Stimulated activated CD8-positive, alpha-beta memory T cell treated with anti-CD3 and anti-CD28 coated beads, Interleukin-4, amount 100 ng/mL, for 24 hours (primary cell): ENCODE measurements at places on chromosomes 2 and 18.

DNA sequence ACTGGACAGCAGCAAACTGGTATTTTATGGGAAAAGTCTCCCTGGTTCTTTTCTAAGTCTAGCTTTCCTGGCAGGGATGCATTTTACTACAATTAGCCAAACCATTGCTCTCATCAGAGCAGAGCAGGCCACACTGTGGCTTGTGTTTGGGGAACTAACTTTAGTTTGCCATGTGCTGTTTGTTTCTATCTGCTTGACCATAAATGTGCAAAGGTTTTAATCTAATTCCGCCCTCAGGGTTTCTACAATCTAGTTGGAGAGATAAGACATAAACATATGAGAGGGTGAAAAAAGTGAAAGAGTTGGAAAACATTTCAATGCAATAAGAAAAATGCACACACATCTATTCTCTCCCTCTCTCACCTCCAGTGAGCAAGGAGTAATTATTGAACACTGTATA, 86.9 kb upstream of the MAPK4 start:
- no peak for DNase-seq

- no peak for DNase-seq
These were observed 57.3 kb upstream of the SULT1C3 start for GRCh38 chr2:108182489-108182888.

GRCh38 chr2:124145982-124146381, 120.9 kb downstream of the CNTNAP5 start:
- no peak for DNase-seq

GRCh38 chr2:23939987-23940717, at the start of gene UBXN2A:
Gene UBXN2A, plus strand, starts transcription at chr2:23940463. Its CDS starts 17,852 bp downstream, at chr2:23958315.
- peak; percentile 60 for DNase-seq

GRCh38 chr2:205563646-205564045, 118.7 kb upstream of the NRP2 start:
- DNase-seq, result no peak

DNA sequence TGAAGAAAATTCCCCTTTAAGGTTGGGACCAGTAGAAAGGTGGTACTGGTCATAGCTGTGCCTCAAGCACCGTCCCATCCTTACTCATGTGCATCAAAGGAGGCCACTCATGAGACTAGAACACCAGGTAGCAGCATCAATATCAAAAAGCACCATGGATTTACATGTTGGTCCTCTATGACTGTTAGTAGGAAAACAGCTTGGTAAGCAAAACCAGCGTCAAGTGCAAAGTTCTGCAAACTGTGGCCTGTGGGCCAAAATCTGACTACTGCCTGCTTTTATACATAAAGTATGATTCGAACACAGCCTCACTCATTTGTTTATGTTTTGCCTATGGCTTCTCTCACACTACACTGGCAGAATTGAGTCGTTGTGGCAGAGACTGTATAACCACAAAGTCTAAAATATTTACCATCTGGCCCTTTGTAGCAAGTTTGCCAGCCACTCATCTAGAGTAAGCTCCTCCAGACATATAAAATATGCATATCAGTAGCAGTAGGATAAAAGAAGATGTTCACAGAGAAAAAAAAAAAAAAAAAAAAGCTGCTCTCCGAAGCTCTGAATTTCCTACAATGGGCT, 119.7 kb upstream of the CTNNA2 start:
- DNase-seq, result no peak

DNA sequence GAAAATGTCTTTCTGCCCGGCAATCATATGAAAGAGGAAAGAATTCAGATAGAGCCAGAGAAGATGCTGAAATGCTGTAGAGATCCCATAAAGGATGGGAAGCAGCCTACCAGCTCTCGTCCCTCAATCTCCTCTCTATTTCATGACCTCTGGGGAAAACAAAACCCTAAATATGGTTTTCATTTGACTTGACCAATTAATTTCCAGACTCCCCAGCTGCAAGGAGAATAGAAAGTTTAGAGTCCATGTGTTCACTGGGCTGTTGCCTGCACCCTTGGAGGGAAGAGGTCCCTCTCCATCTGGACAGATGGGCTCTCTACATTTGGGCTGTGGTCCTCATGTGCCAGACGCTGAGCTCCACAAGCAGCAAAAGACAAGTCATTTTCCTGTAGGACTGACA, 40.6 kb downstream of the CAPN13 start:
- no peak for DNase-seq

- DNase-seq, result no peak
These were observed 57.3 kb upstream of the LRPPRC start for GRCh38 chr2:44053052-44053451.

GRCh38 chr18:23412351-23412964, 40.6 kb upstream of the RIOK3 start:
- DNase-seq, result no peak

DNA sequence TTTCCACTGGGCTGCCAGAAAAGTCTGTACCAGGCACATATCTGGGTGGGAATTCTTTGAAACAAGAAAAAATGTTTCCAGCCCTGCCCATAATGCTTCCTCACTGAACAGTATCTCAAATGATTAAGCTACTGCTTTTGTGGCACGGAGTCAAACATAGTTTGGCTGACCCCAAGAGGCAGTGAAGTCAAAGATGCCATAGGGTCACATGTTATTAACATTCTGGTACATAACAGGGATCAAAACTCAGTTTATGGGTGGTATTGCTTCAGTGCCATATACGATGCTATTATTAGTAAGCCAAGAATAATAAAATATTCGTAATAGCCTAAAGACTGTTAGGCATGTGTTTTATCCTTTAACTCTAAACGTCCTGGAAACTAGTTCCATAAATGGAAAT, 112.4 kb downstream of the FEZ2 start:
- no peak for DNase-seq

DNA sequence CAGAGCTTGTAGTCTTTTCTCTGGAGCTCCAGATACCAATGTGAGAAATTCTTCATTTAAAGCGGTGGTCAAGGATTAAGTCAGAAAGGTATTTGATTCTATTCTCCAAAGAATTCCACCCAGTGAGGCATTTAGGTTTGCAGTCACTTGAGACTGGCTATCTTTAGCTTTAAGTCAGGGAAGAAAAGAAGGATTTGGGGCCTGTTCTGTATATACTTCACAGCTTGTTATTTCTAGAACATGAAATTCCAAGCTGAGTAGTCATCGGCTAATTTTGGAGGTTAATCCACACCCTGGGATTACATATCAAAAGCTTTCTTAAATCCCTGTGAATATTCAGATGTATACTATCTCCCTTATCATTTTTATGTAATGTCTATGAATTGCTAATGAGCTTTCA, 39.4 kb downstream of the MYOM1 start:
- no peak for DNase-seq

GRCh38 chr2:45860136-45861121, 209.0 kb downstream of the PRKCE start:
- no peak for DNase-seq

GRCh38 chr18:70234667-70235459, 29.4 kb upstream of the RTTN start:
- no peak for DNase-seq

- DNase-seq, result no peak
These were observed 279.5 kb upstream of the PKDCC start for GRCh38 chr2:41768310-41768709.

GRCh38 chr2:75570948-75571729, 10.4 kb upstream of the EVA1A start:
- no peak for DNase-seq

DNA sequence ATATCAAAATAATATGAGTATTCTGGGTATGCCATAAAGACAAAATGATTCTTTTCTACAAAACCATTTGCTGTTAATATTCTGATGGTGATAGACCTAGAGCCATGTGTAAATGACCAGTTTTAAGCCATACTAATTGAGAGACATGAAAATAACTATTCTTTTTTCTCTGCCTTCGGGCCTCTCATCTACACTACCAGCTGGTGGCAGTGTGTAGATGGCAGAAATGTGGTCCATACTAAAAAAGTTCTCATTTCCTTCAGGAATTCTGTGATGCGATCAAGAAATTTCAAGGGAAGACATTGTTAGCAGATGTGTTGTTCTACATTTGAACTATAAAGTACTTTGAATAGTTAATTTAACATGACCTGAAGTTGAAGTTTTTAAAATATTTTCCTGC, 485.2 kb downstream of the TRIB2 start:
- DNase-seq, result no peak

- DNase-seq, result no peak
These were observed 72.8 kb downstream of the PLEKHA3 start for GRCh38 chr2:178553047-178553446.

DNA sequence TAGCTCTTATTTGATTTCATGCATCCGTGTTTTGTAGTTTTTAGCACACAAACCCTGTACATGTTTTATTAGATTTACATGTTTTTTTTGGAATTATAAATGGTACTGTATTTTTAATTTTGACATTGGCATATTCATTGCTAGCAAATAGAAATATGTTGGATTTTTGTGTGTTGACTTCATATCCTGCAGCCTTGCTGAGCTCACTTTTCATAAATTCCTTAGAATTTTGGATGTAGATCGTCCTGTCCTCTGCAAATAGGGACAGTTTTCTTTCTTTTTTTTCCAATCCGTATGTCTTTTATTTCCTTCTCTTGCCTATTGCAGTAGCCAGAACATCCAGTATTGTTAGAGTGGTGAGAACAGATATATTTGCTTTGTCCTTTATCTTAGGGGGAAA, 46.7 kb upstream of the GPR17 start:
- DNase-seq, result no peak

GRCh38 chr2:188238386-188238785, 53.3 kb upstream of the GULP1 start:
- no peak for DNase-seq

GRCh38 chr18:47113796-47114540, 36.3 kb downstream of the HDHD2 start:
- DNase-seq, result no peak

DNA sequence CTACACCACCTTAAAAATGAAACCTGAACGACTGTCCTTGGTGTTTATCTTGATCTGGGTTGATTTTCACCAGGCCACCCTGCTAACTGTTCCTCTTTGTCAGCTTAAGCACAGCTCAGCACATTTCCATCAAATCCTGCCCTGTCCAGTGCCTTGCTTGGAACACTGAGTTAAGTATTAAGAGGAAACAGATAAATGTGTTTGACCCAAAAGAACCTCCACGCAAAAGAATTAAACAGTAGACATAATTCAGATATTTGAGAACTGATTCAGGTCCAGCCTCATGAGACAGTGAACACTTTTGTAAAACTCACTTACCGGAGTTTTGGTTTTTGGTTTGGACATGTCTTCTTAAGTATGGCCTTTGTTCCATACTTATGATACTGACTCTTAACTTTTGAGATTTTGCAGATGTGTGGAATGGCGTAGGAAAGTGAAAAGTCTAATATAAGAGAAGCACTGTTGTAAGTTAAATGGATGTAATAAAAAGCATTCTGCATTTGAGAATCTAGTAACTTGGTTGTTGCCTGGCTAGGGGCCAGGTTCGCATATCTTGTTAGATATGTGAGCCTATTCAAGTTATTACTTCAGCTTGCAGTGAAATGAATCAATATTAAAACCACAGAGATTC, 88.9 kb upstream of the SERPINE2 start:
- no peak for DNase-seq

DNA sequence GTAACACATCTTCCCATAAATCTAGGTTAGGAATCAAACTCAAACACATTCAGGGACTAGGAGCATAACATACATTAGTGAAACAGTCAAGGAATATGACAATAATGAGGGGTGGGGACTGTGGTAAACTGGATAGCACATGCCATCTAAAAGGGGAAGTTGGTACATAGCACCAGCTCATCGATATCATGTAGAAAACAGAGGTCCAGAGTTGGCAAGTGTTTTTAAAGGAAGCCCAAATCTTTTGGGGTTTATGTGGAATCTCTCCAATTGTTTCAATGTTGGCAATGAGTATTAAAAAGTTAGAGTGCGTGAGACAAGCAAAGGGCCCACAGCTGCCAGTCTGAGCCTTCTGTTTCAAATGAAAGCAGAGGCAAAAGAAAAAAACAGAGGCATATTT, 24.4 kb downstream of the KLF7 start:
- no peak for DNase-seq

- no peak for DNase-seq
These were observed 12.2 kb upstream of the CAB39 start for GRCh38 chr2:230700447-230700846.

GRCh38 chr2:38552259-38552658, 50.5 kb downstream of the HNRNPLL start:
- DNase-seq, result no peak

- DNase-seq, result no peak
These were observed 9.7 kb downstream of the PDCD1 start for GRCh38 chr2:241848761-241849615.

DNA sequence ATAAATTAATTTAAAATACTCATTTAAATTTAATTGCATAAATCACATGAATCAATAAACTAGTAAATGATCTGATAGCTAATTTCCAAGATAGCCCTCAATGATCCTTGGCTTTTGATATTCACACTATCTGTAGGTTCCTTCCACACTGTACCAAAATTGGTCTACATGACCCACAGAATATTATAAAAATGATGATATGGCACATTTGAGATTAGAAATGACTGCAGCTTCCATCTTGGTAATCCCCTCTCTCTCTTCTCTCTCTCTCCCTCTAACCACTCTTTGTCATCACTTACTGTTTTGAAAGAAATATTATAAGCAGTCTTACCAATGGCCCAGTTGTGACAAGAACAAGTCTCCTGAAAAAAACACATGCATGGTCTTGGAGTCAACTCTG, 394.8 kb downstream of the LRRTM4 start:
- DNase-seq, result no peak

- no peak for DNase-seq
These were observed 144.8 kb downstream of the RNF152 start for GRCh38 chr18:61748004-61748403.

DNA sequence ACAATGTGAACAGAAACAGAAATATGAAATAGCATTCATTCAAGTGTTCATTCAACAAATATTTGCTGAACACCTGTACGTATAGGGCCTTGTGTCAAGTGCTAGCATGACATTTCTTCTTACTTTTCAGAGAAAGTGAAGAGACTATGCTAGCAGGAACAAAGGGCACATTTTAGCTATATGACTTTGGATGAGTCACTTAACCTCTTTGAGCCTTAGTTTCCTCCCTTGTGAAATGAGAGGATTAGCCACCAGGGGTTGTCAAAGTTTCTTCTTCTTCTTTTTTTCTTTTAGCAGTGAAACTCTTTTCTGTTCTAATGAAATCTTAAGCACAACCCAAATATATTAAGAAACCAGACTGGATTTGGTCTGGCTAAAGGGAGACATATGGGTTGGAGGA, 53.1 kb downstream of the FIGN start:
- no peak for DNase-seq

DNA sequence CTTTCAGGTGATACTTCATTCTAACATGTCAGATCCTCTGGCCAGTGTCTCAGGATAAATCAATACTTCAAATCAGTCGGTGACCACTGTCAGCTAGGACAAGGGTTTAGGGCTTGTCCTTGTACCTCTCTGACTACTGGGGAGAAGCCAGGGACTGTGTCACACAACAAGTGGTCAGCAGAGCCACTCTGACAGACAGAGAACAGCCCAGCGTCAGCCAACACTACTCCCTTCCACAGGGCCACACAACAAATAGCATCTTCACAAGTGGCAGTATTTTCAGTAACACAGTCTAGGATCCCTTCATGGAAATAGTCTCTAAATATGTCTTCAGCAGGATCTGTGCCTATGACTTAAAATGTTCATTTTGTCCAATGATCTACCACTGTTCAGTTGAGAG, 14.2 kb downstream of the FLACC1 start:
- no peak for DNase-seq
